SIG-M5 (cell line): ENCODE measurements at places on chromosomes 6 and 20.

DNA sequence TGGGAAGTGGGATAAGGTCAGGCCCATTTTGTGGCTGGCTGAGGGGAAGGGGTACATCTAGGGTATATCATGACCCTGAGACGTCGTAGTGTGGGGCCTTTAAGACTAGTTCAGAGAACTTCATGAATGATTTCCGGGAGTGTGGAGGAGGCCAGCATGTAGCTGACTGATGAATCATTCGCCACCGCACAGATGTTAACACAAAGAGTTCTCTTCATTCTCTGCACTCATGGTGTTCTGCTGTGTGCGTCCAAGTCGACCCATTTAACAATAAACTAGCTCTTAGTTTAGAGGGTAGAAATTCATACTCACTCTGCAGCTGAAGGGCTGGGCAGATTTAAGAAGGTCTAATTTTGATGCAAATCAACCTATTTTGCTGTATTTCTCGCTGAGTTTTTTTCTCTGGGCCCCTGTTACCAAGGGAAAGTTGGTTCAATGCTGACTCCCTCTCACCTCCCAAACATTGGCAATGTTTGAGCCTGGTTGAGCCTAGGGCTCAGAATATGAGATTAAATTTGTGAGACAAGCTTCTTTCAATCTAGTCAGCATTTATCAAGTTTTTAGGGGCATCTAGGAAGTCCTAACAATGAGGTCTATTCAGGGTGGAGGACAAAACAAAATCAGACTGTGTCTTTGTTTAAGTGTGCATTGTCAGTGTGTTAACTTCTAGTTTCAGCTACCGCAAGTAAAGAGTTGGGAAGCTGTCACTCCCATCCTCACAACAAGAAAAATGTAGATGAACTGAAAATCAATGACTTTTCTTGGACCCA is 106.8 kb upstream of the CBLN4 start:
- no peak for DNase-seq

GRCh38 chr20:62244644-62245108 is 6.4 kb downstream of the OSBPL2 start:
- DNase-seq = no peak

- DNase-seq = no peak
Measured at GRCh38 chr6:21457647-21458046, 135.9 kb upstream of the SOX4 start.

GRCh38 chr6:41901882-41902519 is 6.8 kb upstream of the USP49 start:
- no peak for DNase-seq

- DNase-seq = no peak
Measured at GRCh38 chr20:30963591-30963990, 293.9 kb upstream of the DEFB115 start.

- DNase-seq = no peak
Measured at GRCh38 chr6:169084067-169084466, 169.6 kb downstream of the THBS2 start.

GRCh38 chr6:88368071-88368787 is 202.1 kb upstream of the CNR1 start:
- no peak for DNase-seq

GRCh38 chr6:98848539-98849242 is 14.3 kb downstream of the POU3F2 start:
- DNase-seq = no peak

GRCh38 chr6:56551409-56552120 is 91.1 kb downstream of the DST start:
- no peak for DNase-seq

DNA sequence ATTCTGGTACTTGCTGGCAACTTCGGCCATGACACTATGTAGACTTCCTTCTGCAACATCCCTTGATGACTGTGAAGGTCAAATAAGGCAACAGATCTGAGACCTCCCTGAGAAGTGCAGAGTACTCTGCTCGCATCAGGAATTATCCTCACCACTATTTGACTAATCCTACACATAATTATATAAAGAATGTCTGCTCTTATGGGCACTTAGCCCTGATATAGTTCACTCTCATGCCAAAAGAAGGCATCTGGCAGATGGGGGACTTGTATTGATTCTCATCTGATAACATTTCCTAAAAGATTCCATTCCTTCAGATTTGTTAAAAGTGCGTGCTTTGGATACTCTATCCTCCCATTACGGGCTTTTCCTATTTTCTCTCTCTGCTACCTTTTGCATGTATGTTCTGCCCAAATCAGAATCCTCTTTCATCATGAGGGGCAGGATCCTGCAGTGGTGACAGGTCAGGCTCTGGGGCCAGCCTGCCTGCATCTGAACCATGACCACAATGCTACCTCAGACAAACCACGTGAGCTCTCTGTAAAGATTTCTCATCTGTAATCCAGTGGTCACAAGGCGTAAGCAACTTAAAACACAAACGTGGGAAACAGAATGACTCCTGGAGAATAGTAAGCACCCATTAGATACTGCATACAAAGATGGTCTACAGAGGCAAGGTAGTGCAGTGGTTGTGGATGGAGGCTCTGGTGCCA is 134.0 kb downstream of the GJA10 start:
- no peak for DNase-seq
